Activated CD8-positive, alpha-beta memory T cell treated with anti-CD3 and anti-CD28 coated beads, Interleukin-2, amount 50 U/mL, for 4 hours (primary cell): ENCODE measurements at places on chromosomes 6 and 20.

DNA sequence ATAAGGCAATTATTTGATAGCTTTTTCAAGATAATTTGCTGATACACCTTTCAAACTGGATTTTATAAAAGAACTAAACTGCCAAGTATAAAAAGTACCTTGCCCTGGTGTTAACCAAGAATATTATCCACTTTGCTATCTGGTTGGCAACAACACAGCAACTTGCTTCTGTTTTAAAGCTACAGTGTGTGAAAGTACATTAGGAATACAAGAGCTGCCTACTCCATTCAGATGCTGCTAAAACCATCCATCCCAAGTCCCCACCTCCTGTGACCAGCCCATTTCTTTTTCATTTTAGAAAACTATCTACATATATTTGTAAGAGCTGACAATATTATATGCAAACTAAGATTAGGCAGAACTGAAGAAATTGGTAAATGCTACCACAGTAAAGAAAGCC is 12.8 kb downstream of the CLDN20 start:
- DNase-seq = no peak

GRCh38 chr6:136501514-136501913 is 48.7 kb downstream of the MAP7 start:
- DNase-seq = no peak

DNA sequence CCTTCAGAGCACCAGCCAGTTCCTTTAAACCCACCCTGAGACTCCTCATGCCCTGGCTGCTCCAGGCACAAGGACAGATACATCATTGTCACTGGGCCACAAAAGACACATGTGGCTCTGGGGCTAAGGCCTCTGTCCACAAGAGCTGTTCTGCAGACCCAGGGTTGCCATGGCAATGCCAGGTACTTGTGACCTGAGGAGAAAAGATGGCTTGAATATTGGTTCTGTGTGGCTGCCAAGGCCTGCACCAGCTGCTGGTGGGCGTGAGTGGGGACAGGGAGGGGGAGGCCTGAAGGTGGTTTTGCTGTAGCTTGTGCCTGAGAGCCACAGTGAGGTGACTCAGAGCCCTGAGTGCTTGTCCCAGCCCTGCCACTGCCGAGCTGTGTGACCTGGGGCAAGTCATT is 31.8 kb downstream of the SAYSD1 start:
- DNase-seq = no peak

- DNase-seq = no peak
These were observed 39.5 kb upstream of the CHD6 start for GRCh38 chr20:41657655-41658054.

DNA sequence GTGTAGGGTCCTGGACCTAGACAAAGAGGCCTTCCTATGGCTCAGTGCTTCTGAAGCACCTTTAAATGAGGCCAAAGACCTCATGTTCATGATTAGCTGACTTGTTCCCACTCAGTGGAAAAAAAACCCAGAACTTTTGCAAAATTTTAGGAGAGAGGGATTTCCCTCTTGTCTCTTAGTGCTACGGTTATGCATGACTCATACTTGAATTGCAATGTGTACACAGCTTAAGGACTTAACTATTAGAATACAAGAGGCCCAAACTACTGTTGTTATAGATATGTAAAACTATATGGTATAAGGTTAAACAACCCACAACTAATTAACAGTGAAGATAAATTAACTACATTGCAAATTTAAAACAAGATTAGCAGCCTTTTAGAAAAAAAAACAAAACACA is 32.3 kb upstream of the HLA-A start:
- DNase-seq = no peak

DNA sequence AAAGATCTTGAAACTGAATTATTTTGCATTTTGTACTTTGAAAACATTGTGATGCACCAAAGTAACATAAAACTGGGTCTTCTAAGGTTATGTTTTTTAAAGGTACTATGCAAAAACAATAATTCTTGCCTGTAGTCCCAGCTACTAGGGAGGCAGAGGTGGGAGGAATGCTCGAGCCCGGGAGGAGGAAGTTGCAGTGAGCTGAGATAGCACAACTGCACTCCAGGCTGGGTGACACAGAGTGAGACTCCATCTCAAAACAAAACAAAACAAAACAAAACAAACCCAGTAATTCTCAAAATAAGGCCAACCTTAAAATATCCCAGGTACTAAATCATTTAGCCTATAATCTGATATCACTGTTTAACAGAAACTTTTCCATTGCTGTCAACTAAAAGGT is 269.6 kb downstream of the KHDC1L start:
- no peak for DNase-seq

DNA sequence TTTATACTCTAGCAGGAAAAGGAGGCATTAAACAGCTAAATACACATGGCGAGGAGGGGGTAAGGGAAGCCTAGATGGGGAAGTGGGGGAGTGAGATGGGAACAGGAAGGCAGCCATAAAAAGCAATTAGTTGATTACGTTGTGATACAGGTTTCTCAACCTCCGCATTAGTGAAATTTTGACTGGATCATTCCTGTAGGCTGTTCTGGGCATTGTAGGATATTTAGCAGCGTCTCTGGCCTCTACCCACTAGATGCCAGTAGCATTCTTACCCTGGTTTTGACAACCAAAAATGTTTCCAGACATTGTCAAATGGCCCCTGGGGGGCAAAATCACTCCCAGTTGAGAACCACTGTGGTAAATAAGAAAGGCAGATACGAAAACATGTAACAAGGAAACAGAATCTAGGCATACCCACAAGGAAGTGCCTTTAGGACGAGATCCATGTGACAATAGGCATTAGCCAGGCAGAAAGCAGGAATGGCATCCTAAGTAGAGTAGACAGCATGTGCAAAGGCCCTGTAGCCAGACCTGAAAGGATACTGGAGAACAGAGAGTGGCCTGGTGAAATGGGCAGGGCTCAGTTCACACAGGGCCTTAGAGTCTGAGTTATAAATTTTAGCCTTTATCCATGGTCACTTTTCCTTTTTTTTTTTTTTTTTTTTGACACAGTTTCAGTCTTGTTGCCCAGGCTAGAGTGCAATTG is 25.8 kb upstream of the PTPN1 start:
- no peak for DNase-seq

- no peak for DNase-seq
These were observed 104.2 kb downstream of the AGPAT4 start for GRCh38 chr6:161169696-161170095.
